ENCODE measurements at places on chromosomes 12 and 14.

DNA sequence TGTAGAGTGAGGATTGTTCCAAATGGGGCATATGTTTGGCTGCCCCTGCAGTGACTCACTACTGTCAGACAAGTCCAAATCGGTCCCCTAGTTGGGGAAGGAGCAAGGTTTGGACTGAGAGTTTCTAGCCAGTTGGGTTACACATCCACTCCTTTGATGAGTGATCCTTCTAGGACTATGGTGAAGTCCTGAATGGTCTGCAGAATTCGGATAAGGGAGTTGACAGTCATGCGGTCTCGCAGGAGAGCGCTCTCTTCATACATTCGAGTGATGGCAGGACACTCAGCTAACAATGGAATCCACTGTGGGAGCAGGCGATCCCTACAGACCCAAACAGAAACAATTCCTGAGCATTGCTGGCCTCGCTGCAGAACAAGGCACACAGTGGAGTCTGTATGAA lies 61.5 kb upstream of the SINHCAF start:
- no peak for DNase-seq

DNA sequence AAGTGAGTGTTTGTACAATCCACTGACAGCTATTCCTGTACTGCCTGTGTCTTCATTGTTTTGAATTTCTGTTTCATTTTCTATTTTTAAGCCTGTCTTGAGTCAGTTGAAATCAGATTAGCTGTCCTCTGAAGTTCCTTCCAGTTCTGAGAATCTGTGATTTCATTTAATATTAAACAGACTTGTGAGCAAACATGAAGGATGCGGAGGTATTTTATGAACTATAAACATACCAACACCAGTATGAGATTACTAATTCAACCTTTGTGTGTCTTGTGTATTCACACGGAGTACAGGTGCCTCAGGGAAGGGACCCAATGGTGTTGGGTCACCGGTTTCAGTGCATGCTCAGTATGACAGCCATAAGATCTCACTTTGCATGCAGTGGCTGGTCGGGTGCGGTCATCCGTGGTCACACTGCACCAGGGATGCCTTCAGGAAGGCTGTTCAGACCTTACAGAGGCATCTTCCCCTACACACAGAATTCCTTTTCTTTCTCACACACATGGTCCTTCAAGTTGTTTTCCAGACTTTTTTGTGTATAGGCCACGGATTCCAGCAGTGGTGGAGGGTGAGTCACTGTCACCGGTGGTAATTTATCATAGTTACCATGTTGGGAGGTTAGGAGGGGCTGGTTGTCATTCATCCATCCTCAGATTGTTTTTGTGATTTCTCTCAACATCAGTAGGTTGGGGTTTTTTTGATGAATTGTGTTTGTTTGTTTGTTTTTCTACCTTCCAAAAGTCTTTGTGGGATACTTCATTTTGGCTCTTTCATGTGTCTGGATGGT lies 103.0 kb upstream of the SFSWAP start:
- no peak for DNase-seq

DNA sequence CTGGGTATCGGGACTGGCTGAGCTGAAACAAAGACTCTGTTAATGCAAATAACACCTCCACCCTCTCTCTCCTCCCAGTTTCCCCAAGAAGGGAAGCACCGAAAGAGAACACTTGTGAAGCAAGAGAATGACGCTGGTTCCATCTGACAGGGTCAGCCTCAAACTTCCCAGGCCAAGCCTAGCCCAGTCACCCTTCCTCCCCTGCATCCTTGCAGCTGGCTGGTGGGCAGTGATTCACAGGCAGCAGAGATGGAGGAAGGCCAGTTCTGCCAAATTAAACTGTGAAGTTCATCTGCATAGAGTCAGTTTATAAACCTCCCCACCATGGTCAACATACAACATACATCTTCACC lies 2.8 kb downstream of the LRRC74A start:
- DNase-seq: no peak

DNA sequence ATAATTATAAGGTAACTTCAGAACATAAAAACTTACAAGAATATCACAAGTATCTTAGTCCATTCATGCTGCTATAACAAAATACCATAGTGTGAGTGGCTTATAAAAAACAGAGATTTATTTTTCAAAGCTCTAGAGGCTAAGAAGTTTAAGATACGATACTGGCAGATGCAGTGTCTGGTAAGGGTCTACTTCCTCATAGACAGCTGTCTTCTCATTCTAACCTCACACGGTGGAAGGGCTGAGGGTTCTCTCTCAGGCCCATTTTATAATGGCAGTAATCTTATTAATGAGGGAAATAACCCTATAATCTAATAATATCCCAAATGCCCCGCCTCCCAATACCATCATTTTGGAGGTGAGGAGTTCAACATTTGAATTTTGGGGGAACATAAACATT lies 23.7 kb upstream of the OSBPL8 start:
- DNase-seq: no peak

DNA sequence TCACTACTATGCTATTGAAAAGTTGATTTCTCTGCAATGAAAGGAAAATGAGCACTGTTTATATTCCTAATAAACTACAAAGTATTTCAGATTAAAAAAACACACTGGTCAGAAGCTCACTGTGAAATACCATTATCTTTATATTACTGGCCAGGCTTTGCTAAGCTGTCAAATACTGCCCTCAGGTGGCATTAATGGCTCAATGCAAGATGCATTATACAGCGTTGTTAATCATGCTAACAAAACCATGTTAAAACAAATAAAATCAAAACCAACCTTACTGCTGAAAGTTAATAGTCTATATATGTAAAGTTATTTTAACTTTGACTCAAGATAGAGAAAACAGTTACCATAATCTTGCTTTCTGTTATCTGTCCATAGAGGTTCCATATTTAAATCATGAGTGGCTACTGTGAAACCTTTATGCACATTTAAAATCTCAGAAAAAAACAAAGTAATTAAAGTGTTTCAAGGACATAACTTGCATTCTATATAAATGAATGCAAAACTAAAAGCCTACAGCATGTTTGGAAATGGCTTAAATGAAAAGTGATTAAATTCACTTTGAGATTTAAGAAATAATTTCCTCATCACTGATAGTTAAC lies 121.7 kb downstream of the RALGAPA1 start:
- no peak for DNase-seq

GRCh38 chr14:76955575-76956315 lies 72.8 kb downstream of the IRF2BPL start:
- DNase-seq: peak; percentile 46

- no peak for DNase-seq
Measured at GRCh38 chr14:98136012-98136789, 1135.8 kb downstream of the BCL11B start.
